ENCODE measurements at places on chromosomes 16 and 17. TPM values are rescaled to one million over a fixed set of nuclear protein-coding genes. Genes with fewer than 3 reads are reported as not detected.
A peak's percentile ranks its signal among the peaks of the same experiment; 100 is the strongest.

The CCL4 gene
- total RNA-seq, result not detected

The SCGB1C2 gene
- total RNA-seq, result not detected

The EFCAB5 gene
- 0.43 TPM for total RNA-seq

The MT2A gene
- total RNA-seq, result 21.4 TPM

The EVPLL gene
- total RNA-seq, result not detected

The HSF5 gene
- total RNA-seq, result 0.10 TPM

The OR1A1 gene
- not detected for total RNA-seq

The HOXB8 gene
- 16.0 TPM for total RNA-seq

The ACSM2B gene
- 2.4 TPM for total RNA-seq

The CCL7 gene
- total RNA-seq, result not detected

The QRICH2 gene
- 3.9 TPM for total RNA-seq

GRCh38 chr16:526181-527014 lies 1.1 kb upstream of the CAPN15 start:
- DNase-seq, result no peak

GRCh38 chr17:16925461-16926060 lies 46.4 kb downstream of the TNFRSF13B start:
- DNase-seq, result no peak

DNA sequence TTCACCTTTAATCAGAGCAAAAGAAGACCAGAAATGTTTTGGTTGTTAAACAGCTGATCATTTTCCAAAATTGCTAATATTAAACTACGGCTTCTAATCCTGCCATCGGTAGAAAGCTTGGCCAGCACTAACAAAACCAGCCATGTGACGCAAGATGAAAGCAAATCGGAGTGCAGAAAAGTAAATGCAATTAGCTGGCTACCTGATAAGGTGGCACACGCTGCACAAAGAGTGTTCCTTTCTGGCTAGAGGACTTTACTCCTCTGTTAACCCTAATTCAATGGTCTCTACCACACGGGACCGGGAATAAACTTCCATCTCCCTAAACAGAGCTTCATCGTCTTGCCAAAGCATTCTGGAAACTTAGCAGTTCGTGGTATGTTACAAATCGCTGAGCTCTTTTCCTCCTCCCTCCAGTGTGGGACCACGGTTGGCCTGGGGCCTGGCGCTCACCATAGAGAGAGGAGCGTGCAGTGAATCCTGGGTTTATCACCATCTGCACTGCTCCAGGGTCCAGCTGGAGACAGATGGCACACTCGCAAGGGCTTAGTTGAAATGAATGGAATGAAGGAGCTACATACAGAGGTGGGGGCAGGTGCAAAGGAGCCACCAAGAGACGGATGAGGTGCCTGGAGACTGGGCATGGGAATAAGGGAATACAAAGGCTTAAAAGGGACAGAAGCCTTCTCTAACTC lies 10.1 kb upstream of the COG1 start:
- DNase-seq, result no peak

GRCh38 chr16:24668481-24669061 lies 60.9 kb upstream of the TNRC6A start:
- DNase-seq, result no peak

DNA sequence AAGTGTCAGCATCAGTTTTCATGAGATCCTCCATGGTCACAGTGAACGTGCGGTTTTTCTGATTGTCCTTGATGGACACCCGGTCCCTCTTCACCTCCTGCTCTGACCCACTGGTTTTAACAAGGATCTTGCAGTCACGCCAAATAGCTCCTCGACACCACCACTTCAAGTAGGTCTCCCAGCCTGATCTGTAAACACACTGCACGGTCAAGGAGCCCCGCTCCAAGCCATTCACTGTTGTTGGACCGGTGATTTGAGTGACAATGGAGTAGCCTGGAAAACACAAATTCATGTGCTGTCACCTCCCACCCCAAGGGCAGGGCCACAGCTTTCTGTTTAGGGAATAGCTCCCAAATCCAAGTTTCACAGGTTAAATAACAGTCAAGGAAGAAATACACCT lies 8.2 kb downstream of the CD300LF start:
- DNase-seq, result no peak

- DNase-seq, result no peak
Measured at GRCh38 chr17:57284984-57285646, 28.8 kb downstream of the MSI2 start.

DNA sequence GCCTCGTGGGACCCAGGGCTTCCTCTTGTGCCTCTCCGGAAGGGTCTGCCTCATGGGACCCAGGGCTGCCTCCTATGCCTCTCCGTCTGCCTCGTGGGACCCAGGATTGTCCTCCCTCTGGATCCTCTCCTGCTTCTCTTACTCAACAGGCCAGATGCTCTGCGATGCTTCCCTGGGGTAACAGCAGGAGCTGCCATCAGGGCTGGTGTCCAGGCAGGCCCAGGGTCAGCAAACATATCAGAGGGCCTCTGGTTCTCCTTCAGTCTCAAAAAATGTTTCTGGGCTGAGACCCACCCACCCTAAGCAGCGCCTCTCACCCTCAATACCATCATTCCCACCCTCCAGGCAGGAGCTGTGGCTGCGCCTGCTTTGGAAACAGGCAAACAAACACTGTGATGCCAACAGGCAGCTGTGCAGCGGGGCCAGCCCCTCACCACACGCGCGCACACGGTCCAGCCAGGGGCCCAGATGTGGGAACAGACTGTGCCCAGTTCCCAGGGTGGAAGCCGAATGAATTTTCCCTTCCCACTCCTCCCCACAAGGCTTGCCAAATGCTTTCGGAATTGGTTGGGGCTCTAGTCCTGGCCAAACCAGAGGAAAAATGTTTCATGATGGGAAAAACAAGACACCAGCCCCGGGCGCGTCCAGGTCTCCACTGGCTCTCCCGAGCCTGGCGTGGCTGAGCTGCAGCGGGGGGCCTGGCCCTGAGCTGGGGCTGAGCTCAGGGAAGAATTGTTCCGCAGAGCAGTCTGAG lies 11.3 kb downstream of the TIMM22 start:
- no peak for DNase-seq

- peak; percentile 85 for DNase-seq
Measured at GRCh38 chr16:88437367-88437964, 15.6 kb upstream of the ZFPM1 start.

DNA sequence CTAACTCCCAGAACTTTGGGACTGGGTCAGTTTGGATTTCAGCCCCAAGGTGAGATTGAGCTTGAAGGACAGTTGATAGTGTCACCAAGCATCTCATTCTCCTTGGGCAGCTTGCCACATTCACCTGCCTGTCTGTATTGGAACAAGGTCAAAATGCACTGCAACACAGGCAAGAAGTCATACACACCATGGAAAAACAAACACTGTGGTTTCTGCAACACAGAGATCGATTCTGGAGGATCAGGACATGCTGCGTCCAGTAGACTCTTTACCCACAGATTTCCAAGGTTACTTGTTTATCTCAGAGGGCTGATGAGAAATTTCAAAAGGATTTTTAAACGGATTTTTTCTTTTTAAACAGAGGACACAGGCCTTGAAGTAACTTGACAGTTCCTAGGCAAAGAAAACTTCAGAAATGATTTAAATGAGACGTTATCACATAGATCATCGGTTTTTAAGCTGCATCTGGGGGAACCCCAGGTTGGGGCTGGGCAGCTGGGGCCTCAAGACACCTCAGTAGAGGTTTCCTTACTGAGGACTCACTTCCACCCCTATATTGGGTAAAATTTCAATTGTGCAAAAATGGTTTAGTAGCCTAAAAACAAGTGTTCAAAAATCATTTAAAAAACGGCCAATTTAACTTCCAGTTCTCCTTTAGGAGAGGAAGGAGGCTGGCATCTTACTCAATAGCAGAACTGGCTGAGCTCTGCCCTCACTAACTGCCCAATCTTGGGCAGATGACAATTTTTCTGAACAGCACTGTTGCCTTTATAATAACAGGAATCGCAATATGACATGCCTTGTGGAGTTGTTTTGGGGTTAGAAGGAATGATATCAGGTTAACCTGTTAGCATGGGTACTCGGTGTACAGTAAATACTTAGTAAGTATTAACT lies 299.3 kb downstream of the XYLT1 start:
- DNase-seq, result no peak

- no peak for DNase-seq
Measured at GRCh38 chr17:50626037-50626574, 8.6 kb upstream of the ABCC3 start.

- DNase-seq, result peak; percentile 72
Measured at GRCh38 chr17:79792984-79793923, 3.6 kb downstream of the CBX8 start.

DNA sequence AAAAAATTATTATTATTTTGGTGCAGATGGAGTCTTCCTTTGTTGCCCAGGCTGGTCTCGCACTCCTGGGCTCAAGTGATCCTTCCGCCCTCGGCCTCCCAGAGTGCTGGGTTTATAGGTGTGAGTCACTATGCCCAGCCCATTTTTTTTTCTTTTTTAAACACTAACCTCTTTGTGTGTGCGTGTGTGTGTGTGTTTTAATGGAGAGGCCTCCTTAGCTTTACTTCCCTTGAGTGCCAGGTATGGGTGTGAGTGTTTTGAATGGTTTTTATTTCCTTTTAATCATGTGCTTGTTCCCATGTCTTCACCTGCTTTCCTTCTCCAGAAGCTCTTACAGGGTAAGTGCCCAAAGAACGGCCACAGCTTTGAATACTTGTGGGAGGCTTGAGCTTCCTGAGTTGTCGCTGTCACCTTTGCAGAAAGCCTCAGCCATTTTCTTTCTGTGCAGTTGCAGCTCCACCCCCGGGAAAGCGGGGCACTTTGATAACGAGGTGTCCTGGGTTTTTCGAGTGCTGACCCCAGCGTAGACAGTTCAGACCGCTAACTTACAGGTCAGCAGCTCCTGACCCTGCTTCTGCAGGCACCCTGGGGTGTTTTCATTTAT lies 22.6 kb downstream of the AKAP1 start:
- DNase-seq, result no peak

DNA sequence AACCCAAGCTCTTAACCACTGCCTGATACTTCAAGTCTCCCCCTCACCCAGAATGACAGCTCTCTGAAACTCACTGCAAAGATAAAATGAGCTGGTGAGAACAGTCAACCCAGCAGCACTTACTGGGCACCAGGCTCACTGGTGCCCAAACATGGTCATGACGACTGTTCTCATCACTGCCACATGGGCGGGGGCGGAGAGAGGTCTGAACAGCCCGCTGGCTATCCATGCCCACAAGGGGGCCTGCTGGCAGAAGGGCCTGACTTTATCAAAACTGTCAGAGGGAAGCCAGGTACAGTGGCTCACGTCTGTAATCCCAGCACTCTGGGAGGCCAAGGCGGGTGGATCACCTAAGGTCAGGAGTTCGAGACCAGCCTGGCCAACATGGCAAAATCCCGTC lies 4.0 kb downstream of the MYBBP1A start:
- no peak for DNase-seq

DNA sequence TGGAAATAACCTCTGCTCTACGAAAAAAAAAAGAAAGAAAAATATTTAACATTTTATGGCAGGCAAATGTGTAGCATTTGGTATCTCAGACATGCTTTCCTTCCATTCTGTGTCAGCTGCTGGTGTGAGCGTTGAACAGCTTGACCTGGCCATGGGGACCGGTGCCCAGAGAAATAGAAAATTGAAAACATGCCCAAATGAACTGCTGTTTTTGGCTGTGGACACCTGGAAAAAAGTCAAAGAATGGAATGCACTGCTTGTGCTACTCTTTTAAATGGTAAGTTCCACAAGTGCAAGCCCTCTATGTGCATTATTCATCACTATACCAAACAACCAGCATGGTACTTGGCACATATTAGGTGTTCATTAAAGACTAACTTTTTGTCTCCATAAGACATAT lies 127.2 kb downstream of the CDH8 start:
- no peak for DNase-seq

DNA sequence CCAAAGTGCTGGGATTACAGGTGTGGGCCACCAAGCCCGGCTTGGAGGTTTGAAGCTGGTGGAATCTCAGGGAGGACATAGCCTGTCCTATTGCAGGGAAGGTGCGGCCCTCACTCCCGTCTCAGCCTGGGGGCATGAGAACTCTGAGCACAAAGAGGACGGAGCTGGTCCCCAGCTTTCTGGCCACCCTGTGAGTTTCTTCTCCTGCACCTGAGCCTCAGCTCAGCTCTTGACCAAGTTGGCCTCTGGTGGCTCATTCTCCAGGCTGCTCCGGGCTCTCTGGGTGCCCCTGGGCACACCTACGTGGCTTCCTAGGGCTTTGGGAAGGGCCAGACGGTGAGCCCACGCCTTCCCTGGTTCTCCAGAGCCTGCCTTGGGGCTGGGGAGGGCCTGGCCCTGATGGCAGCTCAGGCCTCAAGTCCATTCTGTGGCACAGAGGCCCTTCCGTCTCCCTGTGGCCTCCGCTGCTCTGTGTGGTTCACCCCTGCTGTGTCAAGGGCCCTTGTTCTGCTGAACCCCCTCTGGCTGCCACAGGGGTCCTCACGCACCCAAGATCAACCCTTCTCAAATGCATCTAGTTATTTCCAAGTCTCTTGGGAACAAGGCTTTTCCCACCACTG lies 6.9 kb upstream of the FASN start:
- DNase-seq, result no peak

- DNase-seq, result no peak
Measured at GRCh38 chr17:80611816-80612215, 67.2 kb downstream of the RPTOR start.

DNA sequence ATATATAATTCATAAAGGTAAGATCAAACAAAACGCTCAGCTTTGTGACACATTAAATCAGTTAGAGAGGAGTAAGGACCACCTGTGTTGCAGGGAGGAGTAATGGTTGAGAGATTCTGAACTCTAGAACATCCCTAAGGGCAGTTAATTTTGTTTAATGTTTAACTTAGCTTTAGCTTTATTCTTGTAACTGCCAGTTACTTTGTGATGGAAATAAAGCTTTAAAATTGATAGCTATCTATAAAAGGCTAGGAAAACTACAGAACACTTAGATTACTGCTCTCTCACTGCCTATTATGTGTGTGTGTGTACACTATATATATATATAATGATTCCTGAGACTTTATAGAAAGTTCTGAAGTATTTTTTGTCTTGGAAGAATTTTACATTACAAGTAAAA lies 37.8 kb downstream of the PTRH2 start:
- DNase-seq, result no peak

- DNase-seq, result no peak
Measured at GRCh38 chr17:57080718-57081117, 4.3 kb upstream of the AKAP1 start.

GRCh38 chr16:50282955-50283631 lies 16.7 kb downstream of the ADCY7 start:
- DNase-seq, result no peak

GRCh38 chr16:86651823-86652222 lies 73.5 kb downstream of the FOXL1 start:
- DNase-seq, result no peak

DNA sequence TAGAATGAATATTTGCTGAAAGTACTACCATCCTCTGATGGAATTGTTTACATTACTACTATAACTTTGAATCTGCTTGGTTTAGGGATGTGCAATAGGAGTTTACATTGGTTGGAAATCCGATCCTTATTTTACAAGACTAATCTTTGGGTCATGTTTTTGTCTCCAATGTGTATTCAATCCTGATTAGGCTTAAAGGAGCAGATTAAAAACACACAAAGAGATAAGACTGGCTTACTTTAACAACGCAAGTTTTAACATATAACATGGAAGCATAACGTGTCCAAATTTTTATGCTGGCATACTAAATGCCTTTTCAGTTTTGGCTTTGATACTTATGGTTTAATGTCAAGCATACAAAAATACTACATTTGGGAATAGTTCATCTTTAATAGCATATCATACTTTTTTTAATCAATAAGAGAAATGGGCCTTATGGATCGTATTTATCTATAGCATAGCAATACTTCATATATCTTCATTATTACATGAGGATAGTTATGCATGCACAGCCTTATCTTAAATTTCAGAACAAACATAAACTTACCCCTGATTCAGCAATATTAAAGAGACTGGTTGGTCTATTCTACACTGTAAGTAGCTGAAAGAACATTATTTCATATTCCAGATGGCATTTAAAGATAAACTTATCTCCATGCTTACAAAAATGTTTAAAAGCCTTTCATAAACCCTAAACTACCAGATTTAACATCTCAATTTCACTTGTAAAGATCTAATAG lies 69.9 kb upstream of the NACA2 start:
- no peak for DNase-seq

Data from type B pancreatic cell (in vitro differentiated cells).